ENCODE measurements at places on chromosomes 5 and 9. TPM values are rescaled to one million over a fixed set of nuclear protein-coding genes. Genes with fewer than 3 reads are reported as not detected.

DNA sequence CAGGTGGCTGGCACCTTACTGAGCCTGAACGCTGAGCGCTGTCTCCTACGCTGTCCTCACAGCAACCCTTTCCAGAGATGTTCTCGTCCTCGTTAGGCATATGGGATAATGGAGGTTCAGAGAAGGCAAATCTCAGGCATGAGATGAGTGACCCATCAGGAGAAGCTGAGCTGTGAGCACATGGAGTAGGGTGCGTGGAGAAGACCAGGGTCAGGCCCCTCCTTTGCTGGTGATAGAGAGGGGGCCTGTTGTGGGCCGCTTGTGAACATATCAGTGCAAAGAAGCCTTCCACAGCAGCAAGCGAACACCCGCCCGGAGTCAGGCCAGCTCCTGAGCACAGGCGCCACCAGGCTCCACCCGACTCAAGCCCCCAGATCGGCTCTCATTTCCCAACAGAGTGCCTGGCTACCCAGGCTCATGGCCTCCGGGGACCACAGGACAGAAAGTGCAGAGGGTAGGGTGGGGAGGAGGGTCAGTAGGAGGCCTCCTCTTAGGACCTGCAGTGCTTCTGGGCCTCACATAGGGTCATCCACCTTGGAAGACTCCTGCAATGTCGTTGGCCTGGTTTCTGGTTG is 15.0 kb upstream of the TIFAB start:
- no peak for DNase-seq

DNA sequence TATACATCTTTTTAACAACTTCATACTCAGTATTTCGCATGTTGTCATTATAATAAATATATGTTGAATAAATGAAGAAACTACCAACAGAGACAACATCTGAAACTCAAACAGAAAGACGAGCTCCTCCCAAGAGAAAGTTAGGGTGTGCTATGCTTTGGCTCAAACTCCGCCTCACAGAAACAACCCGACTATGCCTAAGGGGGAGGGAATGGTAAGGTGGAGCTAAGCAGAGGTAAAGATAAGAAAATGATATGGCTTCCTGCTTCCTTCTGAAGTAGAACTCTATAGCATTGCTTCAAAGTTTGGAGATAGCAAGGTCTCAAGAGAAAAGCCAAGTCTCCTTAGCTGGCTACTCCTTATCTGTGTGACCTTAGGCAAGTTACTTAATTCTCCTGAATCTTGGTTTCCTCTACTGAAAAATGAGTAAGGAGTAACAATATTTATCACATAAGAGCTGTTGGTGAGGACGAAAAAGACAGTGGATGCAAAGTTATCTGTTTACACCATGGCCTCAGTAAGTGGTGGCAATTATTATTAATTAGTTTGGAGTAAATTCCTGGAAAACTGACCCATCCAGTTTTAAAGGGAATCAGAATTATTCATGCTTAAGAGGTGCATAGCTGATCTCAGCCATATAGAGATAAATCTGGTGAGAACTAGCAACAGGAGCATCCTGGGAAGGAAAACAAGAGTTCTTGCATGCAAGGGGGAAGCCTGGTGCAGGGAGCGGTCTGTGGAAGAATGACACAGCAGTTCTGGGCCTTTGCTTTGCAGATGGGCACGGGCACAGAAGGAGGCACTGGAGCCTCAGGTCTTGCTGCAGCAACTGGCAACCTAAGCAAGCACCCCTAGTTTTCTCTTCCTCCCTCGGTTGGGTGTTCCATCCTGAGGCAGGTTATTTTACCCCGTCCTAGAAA is 73.3 kb downstream of the GLIS3 start:
- DNase-seq = no peak

DNA sequence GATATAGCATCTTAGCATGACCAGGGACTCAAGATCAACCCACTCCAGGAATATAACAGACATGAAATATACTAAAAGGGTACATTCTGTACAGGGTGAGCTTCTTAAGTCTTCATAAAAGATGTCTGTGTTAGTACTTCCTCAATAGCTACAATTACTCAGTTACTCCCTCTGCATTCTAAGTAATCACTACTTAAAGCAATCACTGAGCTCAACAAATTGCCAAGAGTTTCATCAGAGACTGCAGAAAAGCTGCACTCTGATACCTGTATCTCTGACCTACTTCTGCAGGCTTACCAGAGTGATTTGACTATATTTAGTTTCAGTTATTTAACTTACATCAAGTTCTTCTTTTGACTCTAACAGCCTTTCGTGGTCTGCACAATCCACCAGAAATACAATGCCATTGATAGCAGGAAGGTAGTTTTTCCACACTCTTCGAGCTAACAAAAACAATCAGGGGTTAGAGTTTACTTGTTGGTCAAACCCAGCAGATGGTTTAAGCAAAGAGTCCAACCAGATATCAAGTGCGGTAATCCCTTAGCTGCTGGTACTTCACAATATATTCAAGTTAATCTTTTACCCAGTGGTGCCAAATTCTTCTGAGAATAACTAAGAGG is 23.3 kb downstream of the SAR1B start:
- no peak for DNase-seq

GRCh38 chr5:178360222-178360925 is 127.8 kb upstream of the PHYKPL start:
- no peak for DNase-seq

DNA sequence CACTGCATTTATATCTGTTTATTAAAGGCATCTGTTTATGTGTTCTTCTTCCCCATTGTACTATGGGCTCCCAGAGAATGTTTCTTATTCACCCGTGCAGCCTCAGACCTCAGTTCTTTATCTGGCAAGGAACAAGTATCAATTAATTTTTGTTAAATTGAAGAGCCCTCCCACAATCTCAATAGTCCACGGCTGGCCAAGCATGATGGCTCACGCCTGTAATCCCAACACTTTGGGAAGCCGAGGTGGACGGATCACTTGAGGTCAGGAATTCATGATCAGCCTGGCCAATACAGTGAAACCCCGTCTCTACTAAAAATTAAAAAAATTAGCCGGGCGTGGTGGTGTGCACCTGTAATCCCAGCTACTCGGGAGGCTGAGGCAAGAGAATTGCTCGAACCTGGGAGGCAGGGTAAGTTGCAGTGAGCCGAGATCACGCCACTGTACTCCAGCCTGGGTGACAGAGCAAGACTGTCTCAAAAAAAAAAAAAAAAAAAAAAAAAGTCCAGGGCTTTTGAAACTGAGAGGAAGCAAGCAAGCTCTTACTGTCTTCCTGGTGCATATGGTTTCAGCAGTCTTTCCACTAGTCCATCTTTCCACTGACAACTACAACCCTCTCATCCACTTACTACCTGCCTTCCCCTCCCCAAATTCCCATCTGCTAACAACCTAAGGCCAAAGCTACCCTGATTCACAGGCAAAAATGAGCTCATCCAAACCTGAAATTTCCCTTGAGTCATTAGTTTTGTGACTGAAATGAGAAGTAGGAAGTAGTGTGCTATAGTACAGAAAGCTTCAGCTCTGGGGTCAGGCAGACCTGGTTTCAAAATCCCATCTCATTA is 2.3 kb upstream of the HK3 start:
- no peak for DNase-seq

The GAPT gene
- not detected for total RNA-seq

GRCh38 chr5:178532666-178533065 is 57.5 kb downstream of the COL23A1 start:
- no peak for DNase-seq

The ZNF366 gene
- not detected for total RNA-seq

GRCh38 chr9:107363516-107364152 is 80.6 kb downstream of the RAD23B start:
- no peak for DNase-seq

- DNase-seq = no peak
Measured at GRCh38 chr9:92289708-92290390, 3.6 kb downstream of the IARS1 start.

- DNase-seq = no peak
Measured at GRCh38 chr5:53934151-53934820, 373.8 kb downstream of the NDUFS4 start.

- no peak for DNase-seq
Measured at GRCh38 chr9:19420877-19421276, 12.1 kb downstream of the ACER2 start.

GRCh38 chr5:178531786-178532185 is 58.4 kb downstream of the COL23A1 start:
- DNase-seq = no peak

- no peak for DNase-seq
Measured at GRCh38 chr9:94973451-94973941, 247.0 kb downstream of the AOPEP start.

DNA sequence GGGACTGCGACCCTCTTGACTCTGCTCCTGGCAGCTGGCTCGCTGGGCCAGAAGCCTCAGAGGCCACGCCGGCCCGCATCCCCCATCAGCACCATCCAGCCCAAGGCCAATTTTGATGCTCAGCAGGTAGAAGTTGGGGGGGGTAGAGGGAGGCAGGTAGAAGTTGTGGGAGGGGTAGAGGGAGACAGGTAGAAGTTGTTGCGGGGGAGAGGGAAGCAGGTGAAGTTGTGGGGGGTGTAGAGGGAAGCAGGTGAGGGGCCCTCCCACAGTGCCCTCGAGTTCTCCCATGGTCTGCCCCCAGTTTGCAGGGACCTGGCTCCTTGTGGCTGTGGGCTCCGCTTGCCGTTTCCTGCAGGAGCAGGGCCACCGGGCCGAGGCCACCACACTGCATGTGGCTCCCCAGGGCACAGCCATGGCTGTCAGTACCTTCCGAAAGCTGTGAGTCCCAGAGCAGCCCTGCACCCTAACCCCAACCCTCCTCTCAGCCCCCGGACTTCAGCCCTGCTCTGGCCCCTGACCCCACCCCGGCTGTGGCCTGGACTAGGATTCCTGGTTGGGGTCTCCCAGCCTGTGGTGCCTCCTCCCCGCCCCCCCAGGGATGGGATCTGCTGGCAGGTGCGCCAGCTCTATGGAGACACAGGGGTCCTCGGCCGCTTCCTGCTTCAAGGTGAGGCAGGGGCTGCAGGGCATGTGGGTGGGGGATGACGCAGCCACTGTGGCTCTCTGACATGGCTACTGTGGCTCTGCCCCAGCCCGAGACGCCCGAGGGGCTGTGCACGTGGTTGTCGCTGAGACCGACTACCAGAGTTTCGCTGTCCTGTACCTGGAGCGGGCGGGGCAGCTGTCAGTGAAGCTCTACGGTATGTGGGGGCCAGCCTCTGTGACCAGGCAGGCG is 537 bp downstream of the C8G start:
- no peak for DNase-seq

DNA sequence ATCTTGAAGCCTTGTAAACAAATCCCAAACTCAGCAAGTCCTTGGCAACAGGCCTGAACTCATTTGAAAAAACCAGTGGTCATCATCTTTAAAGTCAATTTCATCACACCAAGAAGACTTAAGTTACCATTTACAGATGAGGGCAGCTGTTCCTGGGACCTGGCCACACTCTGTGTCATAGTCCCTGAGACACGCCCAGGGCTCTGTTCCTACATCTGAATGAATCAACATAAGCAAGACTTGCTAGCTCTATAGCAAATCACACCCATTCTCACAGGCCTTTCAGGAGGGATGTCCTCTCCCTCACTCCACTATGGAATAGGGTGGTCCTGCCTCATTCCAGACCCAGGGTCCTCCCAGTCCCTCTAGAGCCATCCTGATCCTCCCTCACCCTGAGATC is 142.8 kb downstream of the NSG2 start:
- no peak for DNase-seq

The KIF12 gene
- total RNA-seq = 3.4 TPM

- DNase-seq = no peak
Measured at GRCh38 chr9:125561509-125562148, 145.4 kb downstream of the MAPKAP1 start.

All from H1 (cell line).